ENCODE measurements at places on chromosomes 3 and 15.

- no peak for DNase-seq
These were observed 4.4 kb downstream of the A4GNT start for GRCh38 chr3:138127636-138128365.

DNA sequence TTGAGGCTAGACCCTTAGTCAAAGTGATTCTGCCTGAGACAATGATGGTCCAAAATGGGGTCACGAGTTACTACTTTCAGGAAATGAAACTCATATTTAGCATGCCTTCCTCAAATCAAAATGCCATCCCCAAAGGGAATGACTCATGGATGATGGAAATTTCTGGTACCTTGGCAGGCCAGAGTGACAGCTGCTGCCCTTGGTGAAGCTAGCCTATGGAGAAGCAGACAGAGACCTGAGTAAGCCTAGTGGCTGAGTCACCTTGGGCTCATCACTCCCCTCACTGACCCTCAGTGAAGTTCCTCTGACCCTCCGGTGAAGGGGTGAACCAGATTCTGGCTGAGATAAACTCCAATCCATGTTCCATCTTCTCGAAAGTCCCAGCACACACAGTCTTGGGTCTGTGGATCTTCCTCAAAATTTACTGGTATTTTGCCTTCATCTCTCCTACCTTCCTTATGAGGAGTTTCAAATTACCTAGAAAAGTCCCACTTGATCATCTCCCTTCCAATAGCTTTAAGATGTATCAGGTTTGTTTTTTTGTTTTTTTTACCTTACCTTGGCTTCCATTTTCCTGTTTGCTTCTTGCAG is 54.5 kb upstream of the ABHD17C start:
- no peak for DNase-seq

GRCh38 chr3:106338582-106339214 is 469.9 kb upstream of the CBLB start:
- no peak for DNase-seq

DNA sequence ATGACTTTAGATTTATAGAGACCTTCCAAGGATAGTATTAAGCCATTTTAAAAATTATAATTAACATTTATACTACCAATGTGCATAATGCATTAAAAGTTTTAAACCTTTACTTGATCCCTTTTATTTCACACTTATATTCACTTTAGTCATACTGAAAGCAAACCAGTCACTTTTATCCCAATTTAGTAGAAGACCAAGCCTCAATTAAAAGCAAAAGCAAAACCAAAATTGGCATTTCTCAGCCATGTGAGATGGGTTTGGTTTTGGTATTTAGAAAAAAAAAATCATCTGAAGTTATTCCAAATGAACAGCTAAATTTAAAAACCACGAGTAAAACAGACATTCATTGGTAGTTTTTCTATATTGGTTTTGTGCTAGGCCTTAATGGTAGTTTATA is 249.4 kb downstream of the LPP start:
- DNase-seq = no peak

GRCh38 chr3:73669260-73669659 is 44.5 kb upstream of the PDZRN3 start:
- DNase-seq = no peak

DNA sequence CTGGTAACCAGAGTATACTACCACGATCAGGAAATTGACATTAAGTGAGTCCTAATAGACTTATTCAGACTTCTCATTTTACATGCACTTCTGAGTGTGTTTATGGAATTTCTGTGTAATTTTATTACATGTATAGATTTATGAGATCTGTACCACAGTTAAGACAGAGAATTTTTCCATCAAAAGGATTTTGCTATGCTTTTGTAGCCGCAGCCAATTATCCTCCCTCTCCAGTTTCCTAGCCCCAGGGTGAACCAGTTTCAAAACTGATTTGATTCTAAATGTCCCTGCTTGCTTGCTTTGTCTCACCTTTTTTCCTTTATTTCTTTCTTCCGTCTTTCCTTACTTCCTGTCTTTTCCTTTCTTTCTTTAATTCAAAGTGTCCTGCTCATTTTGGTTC is 661.2 kb upstream of the BCHE start:
- DNase-seq = no peak

All from activated naive CD4-positive, alpha-beta T cell treated with anti-CD3 and anti-CD28 coated beads, Interleukin-2, amount 50 U/mL, for 72 hours (primary cell).